ENCODE measurements at places on chromosomes 4 and X.
A peak's percentile ranks its signal among the peaks of the same experiment; 100 is the strongest.

- no peak for DNase-seq
Measured at GRCh38 chr4:143071351-143071750, 113.4 kb upstream of the USP38 start.

- peak; percentile 18 for DNase-seq
Measured at GRCh38 chr4:185374573-185374972, 21.2 kb downstream of the LRP2BP start.

DNA sequence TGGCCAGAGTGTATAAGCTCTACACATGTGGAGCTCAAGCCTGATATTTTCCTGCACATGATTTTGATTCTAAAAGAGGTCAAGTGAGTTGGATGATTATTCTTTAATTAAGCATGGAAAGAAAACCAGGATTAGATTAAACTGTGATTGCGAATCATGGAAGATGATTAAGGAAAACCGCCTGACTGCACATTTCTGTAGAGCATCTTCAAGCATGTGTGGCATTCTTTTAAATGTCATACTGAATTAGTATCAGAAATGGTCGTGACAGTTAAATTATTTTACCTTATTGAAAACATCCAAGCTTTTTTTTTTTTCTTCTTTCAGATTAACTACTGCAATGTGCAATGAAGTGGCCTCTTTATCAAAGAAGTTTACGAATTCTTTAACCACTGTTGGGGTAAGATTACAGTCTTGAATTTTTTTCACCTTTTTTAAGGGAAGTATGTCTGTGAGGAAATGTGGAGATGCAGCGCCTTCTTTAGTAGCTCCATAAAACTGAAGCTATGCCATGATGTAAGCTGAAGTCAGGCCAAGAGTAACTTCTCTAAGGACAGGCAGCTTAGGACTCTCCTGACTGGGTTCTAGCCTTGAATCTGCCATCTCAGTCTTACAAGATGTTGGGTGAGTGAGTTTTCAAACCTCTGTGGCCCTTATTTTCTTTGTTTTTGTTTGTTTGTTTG is 67.9 kb downstream of the FAM114A1 start:
- DNase-seq = no peak

DNA sequence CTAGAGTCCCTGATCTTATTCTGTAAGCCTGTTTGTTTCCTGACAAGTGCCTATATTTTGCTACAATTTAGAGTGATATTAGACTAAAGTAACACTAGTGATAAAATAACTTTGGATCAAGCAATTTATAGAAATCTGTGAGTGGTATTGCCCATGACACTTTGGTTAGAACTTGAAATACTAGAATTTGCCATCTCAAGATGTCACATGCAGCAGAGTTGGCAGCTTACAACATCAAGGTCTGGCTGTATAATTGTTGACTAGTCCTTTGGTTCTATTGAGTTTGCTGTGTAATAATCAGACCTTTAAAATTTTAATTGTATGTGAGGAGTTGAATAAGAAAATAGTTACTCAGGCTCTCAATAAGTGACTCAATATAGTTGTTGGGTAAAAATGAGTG is 167.1 kb downstream of the RAPGEF2 start:
- DNase-seq = no peak

DNA sequence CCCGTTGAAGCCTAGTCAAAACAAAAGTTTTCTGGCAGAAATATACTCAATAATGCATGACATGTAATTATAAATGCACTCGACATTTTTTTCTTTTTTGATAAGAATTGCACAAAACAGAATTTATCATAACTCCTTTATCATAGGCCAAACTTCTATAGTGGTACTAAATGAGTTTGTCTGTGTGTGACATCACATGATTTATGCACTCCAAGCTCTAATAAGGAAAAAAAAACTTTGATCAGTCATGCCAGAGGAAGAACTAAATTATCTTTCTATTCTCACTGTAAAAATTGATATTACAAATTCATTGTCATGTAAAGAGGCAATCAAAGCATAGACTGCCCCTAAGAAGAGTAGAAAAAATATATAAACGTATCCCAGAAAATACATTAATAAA is 112.4 kb upstream of the NOCT start:
- DNase-seq = no peak

DNA sequence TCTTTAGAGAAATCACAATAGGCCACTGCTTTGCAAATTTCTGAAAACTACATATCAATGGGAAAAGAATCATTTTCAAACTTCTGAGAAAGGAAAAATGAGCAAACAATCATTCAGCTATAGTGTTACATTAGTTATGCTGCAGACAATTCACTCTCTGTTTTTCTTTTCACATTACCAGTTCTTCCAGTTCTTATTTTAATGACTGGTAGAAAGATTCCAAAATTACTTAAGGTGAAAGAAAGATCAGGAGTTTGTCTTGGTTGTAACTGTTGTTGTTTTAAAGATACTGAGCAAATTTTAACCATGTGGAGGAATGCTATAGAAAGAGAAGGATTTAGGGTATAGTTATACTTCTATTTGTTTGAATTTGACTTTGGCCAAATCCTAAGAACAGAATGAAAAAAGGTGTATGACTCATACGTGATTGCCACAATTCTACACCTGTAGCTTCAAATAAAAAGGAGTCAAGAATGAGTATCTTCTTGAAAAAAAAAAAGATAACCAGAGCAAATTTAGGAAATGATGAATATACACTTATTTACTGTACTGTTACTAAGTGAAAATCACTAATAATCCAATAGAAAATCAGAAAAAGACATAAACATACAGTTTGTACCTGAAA is 21.0 kb upstream of the RASGEF1B start:
- DNase-seq = no peak

GRCh38 chr4:168679819-168680218 is 183.0 kb downstream of the PALLD start:
- DNase-seq = no peak

- no peak for DNase-seq
Measured at GRCh38 chr4:4521731-4522130, 20.1 kb downstream of the STX18 start.

DNA sequence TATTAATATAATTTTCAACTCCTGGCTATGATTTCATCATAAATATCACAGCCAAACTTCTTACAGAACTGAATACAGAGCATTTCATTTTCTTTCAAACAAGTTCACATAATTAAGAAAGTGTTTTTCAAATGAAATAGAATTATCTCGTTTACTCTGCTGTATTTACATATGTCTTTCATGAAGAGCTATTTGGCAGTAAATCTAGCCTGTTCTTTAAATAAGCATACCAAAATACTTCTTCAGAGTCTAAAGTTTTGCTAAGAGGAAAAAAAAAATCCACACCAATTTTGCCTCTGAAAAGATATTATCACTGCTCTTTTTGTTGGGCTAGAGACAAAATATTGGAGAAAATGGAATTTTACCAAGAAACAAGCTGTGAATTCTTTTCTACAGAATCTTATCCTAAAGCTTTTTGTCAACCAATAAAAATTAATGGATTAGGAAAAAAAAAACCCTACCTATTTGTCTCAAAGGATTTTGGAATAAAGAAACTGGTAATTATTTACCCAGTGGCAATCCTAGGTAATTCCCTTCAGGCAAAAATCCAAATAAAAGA is 287.9 kb upstream of the NR3C2 start:
- no peak for DNase-seq

GRCh38 chr4:130712038-130712437 is 1616.1 kb downstream of the C4orf33 start:
- DNase-seq = no peak

DNA sequence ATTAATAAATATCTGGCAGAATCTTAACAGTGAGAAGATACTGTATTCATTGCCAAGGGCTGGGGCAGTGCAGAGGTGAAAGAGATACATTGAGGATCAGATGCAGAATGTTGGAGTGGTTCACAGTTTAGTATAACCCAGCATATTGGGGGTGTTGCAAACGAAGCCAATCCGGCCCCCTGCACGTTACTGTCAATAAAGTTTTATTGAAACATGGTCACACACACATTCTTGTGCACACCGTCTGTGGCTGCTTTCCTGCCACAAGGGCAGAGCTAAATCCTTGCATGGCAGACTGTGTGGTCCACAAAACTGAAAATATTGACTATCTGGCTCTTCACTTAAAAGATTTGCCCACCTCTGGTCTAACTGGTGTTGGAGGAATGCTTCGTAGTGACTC is 119.7 kb downstream of the SHOX start:
- DNase-seq = peak; percentile 49

DNA sequence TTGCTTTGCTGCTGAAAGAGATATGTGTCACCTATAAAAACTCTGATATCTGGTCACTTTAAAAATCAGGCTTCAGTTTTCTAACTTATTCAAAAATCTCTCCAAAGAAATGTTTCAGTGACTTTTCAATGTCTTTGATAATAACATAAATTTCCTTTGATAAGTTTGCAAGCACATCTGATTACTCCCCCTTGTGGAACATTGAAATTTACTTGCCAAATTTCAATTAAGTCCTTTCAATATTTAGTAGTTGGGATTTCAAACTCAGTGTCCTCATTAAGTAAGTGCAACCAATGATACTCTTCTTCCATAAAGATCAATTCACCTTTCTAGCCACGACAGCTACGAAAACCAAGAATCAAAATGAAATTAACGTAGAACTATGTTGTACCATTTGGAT is 151.3 kb upstream of the FAM47C start:
- DNase-seq = peak; percentile 7

- no peak for DNase-seq
Measured at GRCh38 chr4:135741583-135741982, 1540.0 kb upstream of the PABPC4L start.

DNA sequence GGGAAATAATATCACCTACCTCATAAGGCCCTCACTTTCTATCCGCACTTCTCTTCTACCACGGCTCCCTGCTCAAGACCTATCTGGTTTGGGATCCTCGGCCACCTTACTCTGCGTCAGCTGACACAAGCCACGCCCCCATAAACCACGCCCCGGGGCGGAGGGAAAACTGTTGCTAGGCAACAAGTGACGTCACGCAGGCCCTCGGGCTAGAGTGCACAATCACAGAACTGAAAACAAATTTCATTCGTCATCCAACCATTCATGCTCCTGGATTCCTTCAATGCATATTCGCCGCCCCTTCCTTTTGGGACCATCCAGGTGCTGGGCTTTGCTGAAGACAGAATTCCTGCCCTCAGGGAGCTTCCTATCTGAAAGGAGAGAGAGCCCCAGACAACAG is 66.3 kb downstream of the SMC1A start:
- DNase-seq = no peak

DNA sequence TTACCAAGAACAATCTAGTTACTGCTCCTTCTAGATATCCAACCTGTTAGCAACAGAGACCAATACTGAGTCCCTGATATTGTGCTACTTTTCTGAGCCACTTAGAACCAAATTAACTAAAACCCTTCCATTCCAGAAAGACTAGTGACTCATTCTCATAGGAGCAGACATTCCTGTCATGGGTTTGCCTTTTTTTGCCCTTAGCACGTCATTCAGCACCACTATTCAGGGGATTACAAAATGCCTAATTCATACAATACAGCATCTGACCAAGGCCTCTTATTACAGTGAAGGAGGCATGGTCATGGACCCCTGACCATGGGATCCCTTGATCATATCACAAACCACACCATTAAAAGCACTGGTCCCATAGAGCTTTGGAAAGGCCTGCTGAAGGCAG is 123.8 kb upstream of the CXCL13 start:
- no peak for DNase-seq

DNA sequence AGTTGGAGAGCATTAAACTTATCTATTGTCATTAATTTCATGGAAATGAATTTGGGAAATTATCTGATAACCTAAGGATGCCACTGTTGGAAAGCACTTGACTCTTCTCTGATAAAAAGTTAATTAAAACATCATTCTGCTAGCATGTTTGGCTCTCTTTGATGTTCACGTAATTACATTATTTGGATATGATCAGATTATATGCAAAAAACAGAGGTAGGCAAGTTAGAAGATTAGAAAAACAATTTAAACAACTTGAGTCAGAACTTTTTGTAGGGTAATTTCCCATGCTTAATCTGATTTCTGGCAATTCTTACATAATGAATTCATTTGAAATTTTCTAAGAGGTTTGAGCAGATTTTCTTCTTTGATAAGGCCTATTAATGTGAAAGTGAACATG is 882.9 kb downstream of the TRAM1L1 start:
- no peak for DNase-seq

GRCh38 chr4:188466001-188466400 is 326.8 kb downstream of the TRIML1 start:
- no peak for DNase-seq

- DNase-seq = no peak
Measured at GRCh38 chrX:71923516-71923915, 12.9 kb downstream of the NHSL2 start.

DNA sequence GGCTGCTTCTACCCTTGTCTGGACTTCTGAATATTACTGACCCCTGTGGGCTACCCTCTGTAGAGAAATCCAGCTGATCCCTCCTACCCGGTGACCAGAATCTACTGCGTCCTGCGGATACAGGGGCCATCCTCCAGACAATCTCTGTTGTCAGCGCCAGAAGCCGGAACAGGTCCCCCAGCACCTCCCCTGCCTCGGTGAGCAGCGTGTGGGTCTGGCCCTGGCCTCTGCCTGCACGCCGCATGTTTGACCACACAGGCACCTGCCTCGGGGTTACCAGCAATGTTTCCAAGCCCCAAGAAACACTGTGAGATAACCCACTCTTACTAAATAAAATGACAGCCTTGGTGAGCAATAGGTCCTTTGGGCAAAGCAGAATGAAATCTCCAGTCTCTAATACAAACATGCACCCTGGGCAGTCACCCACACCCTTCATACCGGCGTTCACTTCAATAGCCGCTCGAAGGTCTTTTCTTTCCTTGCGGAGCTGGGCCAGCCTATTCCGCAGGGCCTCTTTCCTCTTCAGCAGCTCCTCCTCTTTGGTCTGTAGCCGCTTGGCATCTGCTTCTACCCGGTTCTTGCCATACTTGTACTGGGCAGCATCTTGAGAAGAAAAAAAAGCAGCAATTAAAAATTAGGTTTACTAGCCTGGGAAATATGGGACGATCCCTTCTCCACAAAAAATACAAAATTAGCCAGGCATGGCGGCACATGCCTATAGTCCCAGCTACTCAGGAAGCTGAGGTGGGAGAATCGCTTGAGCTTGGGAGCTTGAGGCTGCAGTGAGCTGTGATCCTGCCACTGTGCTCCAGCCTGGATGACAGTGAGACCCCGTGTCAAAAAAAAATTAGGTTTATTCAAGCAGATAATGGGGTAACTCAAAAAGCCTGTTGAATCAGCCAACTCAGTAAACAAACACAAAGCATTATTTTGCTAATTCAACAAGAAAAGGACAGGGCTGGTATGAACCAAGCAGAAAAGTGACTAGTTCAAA is 165.1 kb downstream of the AFAP1 start:
- no peak for DNase-seq

DNA sequence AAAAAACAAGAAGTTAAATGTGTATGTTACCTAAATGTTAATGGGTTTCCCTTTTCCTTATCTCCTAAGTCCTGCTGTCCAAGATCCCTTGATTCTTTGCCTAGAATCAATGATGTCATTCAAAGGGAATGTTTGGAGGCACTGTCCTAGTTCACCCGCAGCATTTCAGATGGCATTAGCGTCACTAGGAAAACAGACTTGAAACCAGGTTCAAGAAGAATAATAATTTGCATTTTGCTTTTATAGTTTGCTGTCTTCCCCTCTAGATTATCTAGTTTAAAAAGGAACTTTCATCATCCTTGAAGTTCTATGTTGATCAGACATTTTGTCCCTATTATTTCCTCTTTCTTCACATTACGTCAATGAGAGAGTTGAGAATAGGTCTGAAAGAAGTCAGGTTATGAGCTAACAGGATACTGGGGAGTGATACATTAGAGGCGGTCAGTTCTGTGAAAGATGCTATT is 234.1 kb upstream of the PGRMC2 start:
- DNase-seq = no peak

GRCh38 chrX:136598631-136599030 is 49.3 kb upstream of the CD40LG start:
- DNase-seq = no peak

Measured in KBM-7 (cell line).